Occipital lobe (tissue), 3 donors: ENCODE measurements at places on chromosomes 1 and 21. TPM values are rescaled to one million over a fixed set of nuclear protein-coding genes. Genes with fewer than 3 reads are reported as not detected.
A peak's percentile ranks its signal among the peaks of the same experiment; 100 is the strongest.

DNA sequence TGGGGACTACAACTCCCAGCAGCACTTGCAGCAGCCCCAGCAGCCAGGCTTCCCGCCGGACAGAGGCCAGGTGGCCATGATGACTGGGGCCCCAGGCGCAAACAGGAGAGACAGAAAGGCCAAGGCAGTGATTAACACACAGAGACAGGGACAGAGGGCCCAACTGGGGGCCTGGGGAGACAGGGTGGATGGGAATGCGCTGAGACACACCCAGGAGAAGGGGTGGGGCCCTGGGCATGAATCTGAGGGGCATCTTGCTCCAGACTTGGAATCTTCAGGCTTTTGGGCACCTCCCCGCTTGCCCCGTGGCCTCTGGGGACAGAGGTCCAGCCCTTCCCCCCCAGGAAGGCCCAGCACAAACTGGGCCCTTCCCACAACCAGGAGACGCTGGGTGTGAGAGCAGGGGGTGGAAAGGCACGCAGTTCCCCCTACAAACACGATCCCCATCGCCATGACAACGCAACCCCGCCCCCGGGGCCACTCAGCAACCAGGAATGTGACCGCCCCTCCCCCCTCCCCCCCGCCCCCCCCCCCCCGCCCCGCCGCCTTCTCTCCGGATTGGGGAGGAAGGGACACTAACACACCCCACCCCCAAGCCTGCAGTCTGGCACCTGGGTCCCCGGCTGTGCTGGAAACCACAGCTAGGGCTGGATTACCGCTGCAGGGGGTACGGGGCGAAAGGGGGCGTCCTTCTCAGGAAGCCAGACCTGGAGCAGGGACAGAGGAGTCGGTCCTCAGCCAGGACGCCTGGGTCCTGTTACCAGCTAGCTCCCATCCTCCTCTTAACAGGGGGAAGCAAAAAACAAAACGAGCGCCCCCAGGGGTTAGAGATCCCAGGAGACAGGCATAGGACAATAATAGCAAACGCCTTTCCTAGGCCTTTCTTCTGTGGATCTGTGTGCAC is 4.5 kb downstream of the HDGF start:
- peak; percentile 77 for DNase-seq

DNA sequence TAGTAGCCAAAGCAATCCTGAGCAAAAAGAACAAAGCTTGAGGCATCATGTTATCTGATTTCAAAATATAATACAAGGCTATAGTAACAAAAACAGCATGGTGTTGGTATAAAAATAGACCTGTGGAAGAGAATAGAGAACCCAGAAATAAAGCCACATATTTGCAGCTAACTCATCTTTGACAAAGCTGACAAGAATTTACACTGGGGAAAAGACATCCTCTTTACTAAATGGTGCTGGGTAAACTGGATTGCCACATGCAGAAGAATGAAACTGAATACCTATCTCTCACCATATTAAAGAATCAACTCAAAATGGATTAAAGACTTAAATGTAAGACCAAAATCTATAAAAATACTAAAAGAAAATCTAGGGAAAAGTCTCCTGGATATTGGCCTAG is 59.5 kb upstream of the CD55 start:
- no peak for DNase-seq

DNA sequence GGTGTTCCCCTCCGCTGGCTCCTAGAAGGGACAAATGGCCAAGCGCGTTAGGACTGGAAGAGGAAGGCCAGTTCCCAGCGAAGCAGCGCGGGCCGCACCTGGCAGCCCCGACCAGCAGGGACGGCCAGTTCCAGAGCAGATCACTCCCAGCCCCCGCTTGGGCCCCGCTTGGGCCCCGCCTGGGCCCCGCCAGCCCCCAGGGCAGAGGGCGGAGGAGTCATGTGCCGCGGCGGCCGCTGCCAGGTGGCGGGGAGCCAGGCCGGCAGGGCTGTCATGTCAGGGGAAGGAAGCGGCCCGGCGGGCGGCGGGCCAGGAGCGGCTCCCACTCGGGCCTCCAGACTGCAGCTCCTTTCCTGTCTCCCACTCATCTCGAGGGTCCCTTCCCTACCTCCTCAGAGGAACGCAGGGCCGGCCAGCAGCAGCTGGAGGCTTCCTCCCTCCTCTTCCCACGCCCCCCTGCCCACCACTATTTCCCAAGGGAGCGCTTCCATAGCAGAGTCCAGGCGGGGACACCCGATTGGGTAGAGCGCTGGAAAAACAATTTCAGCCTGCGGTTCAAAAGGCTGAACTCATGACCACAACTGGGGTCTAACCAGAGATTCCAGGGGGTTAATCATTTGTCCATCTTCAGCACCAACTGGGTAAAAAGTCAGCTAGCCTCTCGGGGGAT is 16.5 kb downstream of the ZNF697 start:
- DNase-seq: peak; percentile 56

- no peak for DNase-seq
These were observed 121.0 kb upstream of the UBE2U start for GRCh38 chr1:64082459-64082858.

GRCh38 chr1:206867239-206867638 is 1.8 kb downstream of the IL20 start:
- DNase-seq: no peak

DNA sequence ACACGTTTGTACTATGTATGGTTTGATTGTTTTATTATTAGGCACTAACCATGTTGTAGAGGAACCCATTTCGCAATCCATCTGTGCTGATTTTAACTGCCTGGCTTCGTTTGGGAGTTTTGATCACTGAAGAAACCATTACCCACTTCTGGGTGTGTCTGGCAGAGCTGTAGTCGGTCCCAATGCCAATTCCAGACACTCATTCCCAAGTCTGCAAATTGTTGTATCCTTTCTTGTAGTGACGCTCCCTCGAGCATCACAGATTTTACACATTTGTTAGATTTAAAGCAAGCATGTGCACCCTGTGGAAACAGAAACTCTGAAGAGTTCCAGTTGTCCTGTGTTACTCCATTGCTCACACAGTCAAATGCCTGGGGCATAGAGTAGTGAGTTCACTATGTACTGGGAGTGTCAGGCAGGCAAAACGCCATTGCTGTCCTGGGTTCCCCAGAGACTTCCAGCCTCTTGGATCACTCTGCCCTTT is 31.0 kb upstream of the EFCAB14 start:
- DNase-seq: no peak

- DNase-seq: peak; percentile 27
These were observed 680 bp upstream of the CNN3 start for GRCh38 chr1:94927405-94928175.

DNA sequence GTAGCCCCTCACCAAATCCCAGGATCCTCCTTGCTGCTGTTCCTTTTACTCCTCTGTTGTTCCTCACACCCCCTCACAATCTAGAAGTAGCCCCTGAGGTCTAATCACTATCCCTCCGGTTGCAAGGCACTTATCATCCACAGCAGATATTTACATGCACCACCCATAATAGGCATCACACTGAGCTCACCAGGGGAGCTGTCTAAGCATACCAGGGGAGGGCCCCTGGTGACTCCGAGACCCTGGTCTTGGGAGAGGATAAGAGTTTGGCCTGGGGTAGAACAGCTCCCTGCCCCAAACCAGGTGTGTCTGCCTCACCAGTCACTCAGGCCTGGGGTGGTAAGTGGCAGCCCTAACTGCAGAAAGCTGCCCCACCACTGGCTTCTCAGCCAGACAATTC is 37.3 kb upstream of the ZC3H12A start:
- no peak for DNase-seq

DNA sequence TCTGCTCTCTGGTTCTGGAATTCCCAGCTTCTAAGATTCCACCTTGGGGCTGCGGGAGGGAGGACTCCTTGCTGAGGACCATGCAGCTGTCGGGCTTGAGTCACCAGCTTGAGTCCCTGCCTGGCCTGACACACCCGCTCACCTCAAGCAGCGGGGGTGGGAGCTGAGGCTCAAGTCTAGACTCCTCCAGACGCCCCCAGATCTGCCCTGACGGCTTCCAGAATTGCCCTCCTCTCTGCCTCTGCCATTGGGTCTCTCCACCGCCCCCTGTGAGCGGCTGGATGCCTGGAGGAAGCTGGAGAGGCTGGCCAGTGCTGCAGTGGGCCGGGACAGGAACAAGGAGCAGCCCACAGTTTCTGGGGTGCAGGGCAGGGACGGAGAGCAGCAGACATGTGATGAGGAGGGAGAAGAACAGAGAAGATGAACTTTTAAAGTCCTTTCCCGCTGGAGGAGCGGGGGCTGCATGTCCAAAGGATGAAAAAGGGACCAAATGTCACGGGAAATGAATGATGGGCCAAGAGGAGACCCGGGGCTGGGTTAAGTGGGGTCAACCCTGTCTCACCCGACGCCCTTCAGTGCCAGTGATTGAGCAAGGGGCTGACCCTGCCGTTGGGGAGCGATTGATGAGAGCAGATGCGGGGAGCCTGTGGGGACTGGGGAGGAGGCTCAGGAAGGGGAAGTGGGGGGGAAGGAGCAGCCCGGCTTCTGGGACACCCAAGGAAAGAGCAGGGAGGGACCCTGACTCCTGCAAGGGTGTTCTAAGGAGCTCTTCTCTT is 13.5 kb downstream of the CRABP2 start:
- DNase-seq: no peak

- DNase-seq: peak; percentile 83
These were observed 20.7 kb upstream of the ABCB10 start for GRCh38 chr1:229579059-229579673.

DNA sequence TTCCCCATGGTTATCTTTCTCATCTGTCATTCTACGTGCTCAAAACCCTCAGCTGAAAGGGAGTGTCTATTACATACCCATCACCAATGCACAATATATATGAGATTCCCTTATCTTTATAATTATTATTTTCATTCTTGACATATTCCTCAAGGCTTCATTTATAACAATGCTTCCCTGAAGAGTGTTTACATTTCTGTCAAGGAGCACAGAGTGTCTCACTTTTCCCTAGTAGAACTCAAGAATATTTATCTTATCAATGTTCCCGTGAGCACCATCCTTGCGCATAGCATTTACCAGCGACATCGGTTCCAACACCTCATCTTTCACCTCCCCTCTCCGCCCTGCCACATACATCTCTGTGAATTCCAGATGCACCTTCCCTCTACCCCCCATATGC is 250.6 kb downstream of the PLA2G4A start:
- DNase-seq: no peak

LCE1B gene
- total RNA-seq: not detected

EFCAB7 gene
- 51.5 TPM for total RNA-seq
